ENCODE measurements at places on chromosomes 16 and 17.

DNA sequence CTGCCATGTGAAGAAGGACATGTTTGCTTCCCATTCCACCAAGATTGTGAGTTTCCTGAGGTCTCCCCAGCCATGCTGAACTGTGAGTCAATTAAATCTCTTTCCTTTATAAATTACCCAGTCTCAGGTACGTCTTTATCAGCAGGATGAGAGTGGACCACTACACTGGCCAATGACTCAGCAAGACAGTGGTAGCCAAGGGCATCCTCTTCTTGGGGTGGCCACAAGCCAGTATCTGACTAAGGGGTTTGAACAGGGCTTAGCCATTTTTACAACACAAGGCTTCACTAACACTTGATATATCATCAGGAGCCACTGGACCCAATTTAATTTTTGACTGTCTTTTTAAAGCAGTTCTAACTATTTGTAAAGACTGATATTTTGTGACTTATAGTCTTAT, 21.1 kb upstream of the KRT24 start:
- DNase-seq = no peak

DNA sequence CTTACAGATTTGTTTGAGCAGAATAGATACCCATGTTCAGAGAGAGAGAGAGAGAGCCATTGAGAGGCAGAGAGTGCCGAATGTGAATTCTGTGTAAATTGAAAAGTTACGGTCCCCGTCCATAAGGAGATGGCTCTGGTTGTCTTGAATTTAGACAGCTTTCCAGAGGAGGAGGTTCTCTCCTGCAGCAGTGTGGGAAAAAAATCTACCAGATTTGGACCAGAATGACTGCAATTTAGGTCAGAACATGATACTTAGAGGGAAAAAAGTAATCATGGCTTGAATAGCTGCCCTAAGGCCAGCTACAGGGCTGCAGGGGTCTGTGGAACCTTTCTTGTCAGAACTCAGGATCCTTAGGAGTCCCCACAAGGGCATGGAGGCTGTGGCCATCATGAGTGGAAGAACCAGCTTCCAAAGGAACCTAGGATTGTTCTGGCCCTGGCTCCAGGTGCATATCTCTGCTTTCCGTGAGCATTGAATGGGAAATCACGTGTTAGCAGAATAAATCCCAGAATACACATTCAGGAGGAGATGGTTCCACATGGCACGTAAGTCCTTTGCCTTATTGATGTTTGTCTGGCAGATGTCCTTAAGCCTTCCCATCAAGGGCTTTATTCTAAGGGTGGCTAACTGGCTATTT, 13.0 kb downstream of the PITPNC1 start:
- no peak for DNase-seq

GRCh38 chr16:67451704-67452435, 20.9 kb downstream of the HSD11B2 start:
- DNase-seq = no peak

- DNase-seq = no peak
These were observed 18.3 kb upstream of the COPRS start for GRCh38 chr17:31877341-31877740.

GRCh38 chr16:82135844-82136243, 34.2 kb downstream of the MPHOSPH6 start:
- no peak for DNase-seq

GRCh38 chr17:40796846-40797245, 2.9 kb downstream of the KRT28 start:
- DNase-seq = no peak

- DNase-seq = no peak
These were observed 37.7 kb upstream of the SREBF1 start for GRCh38 chr17:17874478-17874877.

- DNase-seq = no peak
These were observed 58.5 kb downstream of the BAHCC1 start for GRCh38 chr17:81453712-81454111.

DNA sequence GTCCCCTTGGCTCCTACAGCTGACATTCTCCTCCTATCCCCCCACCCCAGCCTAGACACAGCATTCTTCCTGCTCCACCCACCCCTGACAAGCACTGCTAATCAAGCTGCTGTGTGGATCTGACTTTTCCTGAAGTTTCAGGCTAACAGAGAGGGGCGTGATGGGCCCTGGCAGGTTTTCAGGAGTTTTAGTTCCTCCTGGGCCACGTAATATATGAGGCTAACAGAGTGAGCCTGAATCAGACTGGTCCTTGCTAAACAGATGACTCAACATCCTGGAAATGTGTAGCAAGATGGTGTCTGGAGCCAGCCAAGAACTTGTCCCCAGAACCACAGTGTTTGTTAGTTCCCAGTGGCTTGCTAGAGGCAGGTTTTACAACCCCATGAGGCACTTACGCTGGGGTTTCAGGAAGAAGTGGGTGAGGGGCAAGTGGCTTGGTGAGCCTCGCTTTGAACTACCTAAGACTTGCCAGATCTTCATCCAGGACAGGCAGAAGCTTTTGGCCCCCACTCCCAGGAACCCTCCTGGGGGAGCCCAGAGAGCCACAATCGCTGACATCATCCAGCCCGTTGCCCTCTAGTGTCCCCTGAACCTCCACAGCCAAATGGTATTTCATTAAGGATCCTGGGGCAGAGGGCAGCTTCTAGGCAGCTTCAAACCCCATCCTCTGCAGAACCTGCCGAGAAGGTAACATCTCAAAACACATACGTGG, 15.9 kb downstream of the TMEM92 start:
- DNase-seq = no peak

- no peak for DNase-seq
These were observed 651.8 kb upstream of the GOT2 start for GRCh38 chr16:59385959-59386358.

GRCh38 chr16:69852815-69853214, 90.7 kb downstream of the WWP2 start:
- DNase-seq = no peak

DNA sequence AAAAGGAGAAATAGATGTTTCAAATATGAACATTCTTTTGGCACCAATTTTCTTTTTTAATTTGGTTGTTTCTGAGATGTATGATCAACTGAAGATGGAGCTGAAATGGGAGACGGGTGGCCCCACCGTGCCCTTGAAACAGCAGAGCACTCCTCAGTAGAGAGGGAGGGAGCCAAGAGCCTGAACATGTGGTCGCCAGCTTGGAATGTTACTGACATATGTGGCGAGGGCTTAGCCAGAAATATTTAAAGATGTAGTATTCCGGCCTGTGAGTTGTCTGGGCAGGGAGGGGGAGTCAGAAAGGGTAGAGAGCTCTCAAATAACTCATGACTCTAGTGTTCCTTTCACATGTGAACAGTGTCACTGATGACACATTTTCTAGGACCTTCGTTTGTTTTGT, 13.3 kb upstream of the MRC2 start:
- DNase-seq = no peak

DNA sequence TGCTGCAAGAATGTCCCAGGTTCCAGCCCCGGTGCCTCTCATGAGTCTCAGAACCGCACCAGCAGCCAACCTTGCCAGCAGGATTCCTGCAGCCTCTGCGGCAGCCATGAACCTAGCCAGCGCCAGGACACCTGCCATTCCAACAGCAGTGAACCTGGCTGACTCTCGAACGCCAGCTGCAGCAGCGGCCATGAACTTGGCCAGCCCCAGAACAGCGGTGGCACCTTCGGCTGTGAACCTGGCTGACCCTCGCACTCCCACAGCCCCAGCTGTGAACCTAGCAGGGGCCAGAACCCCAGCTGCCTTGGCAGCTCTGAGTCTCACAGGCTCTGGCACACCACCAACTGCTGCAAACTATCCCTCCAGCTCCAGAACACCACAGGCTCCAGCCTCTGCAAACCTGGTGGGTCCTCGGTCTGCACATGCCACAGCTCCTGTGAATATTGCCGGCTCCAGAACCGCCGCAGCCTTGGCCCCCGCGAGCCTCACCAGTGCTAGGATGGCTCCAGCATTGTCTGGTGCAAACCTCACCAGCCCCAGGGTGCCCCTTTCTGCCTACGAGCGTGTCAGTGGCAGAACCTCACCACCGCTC, 9.8 kb downstream of the ELOB start:
- DNase-seq = no peak

DNA sequence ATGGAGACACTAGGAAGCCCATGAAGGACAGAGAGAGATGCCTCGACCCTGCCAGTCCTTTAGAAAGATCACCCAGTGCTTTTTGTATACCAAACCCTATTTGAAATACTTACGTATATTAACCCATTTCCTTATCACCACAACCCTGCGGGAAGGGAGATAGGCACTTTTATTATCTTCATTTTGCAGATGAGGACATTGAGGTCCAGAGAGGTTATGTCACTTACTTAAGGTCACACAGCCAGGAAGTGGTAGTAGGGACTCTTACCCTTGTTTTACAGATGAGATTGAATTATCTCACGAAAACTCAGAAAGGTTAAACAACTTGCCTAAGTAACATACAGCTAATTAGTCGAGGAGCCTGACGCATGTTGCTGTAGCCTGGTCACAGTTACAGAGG, 38.2 kb downstream of the IL4R start:
- DNase-seq = no peak

- no peak for DNase-seq
These were observed 18.9 kb downstream of the ARHGAP17 start for GRCh38 chr16:24996301-24996700.

DNA sequence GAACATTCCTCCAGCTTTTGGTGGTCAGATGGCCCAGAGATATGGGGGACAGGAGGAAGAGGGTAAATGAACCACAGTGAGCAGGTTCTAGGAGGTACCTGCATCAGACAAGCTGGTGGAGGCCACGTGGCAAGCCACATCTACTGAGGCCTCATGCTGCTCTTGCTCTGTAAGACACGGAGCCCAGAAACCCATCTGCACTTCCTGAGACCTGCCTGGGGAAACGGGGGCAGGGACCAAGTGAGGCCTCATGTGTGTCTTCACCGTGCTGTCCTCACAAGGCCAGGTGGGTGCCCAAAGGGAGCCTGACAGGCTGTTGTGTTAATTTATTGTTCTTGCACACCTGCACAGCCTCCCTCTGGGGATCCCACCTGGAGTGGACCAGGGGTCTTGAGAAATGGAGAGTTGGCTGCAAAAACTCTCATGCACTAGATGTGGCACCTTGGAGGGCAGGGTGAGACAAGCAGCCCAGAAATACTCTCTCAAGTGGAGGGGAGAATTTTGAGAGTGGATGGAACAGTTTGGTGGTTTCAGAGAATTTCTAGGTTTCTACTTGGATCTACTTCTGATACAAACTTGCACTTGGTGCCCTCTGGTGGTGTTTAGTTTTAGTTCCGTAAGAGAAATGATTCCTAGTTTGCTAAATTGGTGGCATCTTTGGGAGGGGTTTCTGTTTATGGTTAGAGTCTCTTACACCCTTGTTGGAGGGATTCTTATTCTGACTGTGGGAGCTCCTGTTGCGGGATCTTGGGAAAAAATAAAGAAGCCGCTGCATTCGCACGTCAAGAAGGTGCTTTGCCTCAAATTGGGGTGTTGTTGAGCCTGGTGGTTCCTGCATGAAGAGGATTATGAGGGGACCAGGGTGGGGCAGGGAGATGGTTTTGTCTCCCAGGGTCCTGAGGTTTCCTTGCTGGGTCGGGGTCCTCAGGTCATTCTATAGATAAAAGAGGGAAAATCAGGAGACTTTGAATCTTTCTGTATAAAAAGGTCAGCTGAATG, 47.5 kb downstream of the SLC6A2 start:
- no peak for DNase-seq

DNA sequence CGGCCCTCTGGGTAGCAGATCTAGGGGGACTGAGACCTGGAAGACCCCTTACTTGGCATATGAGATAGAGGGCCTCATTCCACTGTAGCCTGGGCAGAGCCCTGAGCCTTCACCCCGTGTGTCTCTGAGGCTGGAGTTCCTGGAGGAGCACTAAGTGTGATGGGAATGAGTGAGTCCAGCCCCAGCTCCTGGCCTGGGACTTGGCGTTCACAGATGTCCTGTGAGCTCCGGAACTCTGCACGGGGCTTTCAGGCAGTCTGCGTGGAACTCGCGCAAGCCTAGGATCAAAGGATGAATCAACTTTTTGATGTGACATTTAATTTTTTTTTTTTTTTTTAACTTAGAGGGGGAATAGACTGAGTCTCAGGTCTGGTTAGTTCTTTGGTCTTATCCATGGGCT, 1.8 kb downstream of the NKD1 start:
- DNase-seq = no peak

DNA sequence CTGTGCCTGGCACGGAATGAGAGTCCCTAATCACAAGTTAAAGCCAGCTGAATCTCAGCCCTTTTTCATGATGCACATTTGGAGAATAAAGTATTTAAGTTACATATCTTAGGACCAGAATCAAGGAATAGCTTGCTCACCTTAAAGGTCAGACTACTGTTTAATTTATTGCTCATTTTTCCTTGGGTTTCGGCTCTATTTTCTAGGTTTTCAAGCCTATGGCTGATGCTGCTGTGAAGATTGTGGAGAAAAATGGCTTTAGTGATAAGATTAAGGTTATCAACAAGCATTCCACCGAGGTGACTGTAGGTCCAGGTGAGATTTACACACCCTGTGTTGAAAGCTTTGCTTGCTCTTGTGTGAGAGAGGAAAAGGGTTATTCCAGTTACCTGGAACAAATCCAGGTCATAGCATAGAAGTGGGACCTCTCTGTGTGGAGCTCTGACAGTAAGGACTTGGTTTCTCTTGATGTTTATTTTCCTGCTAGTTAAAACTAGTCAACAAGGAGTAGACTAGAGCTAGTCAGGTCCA, 18.1 kb downstream of the PRMT7 start:
- DNase-seq = no peak

DNA sequence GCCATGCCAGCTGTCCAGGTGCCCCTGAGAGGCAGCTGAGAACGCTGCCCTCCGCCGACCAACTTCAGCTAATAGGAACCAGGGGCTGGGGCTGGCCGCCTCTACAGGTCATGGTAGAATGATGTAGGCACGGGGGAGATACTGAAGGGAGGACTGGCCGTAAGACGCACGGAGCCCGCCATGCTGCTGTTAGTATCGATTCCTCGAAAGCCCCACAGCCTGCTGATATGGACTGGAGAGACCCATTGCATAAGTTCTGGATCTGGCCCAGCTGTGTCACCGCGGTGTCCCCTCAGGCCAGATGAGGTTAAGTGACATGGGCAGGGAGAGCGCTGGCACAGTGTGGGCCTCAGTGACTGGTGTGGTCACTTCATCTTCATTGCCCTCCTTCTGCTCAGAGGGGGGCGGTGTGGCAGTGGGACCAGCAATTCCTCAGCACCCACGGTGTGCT, 75.6 kb downstream of the AMFR start:
- DNase-seq = no peak

DNA sequence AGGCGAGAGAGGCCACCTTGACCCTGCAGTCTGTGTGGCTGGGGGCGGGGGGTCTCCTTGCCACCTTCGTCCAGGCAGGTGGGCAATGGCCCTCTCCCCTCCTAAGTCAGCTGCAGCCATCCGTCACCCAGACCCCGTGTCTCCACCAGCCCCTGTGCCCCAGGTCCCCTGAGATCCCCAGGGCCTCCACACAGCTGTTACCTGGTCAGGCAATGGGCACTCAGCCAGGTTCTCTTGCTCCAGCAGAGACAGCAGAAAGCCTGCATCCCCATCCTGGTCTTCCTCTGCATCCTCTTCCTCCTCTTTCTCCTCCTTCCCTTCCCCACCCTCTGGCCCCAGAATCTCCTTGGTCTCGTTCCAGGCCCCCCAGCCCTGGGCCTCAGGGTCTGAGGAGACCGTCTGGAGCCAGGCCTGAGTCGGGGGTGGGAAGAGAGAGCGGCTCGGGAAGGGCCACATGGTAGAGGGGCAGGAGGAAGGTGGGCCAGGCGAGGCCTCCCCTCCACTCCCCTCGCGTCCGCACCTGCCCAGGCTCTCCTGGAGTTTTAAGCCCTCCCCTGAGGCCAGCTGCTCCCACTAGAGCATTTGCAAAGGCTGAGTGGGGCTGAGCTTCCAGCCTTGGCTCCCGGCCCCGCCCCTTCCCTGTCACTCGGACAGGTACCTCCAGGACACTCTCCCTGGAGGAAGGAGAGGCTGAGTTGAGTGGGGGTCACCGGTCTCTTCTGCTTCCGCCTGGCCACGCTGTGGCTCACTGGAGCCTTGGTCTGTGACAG, at the start of gene PABPN1L:
Gene PABPN1L, minus strand, starts transcription at position 510 of the 770 bp plus-strand sequence. Its CDS starts 54 bp downstream, at position 456.
- DNase-seq = no peak
